Non-pigmented ciliary epithelial cell (primary cell): ENCODE measurements at places on chromosomes 2 and 18.

- DNase-seq: peak; percentile 5
Observed at GRCh38 chr18:60684843-60685513, 312.4 kb upstream of the MC4R start.

DNA sequence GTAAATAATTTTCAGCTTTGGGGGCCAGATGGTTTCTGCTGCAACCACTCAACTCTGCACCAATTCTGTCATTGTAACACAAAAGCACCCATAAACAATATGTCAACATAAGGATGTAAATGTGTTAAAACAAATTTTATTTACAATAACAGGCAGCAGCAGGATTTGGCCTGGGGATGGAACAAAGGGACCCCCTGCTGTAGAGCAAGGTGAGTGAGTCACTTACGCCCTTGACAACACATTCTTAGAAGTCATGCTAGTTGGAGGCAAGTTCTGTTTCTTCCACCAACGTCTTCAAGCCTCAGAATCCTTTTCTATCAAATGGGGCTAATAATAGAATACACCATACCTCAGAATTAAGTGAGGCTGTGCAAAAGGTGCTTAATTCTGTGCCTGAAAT, 610.2 kb upstream of the SYT4 start:
- DNase-seq: no peak

DNA sequence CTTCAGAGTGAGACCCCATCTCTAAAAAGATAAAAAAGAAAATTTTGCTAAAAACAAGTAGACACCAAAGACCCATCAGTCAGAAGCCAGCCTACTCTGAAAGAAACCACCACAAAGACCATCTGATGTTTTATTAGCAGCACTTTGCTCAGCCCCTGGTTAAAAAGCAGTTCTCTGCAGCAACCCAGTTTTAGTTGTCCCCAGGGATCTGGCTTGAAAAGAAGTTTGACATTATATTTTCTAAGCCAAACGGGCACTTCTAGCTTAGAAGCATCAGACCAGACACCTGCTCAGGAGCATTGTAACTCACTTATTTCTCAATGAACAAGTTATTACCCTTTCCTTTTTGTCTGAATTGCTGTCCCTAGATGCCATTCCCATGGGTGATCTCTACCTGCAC, 164.2 kb upstream of the ETAA1 start:
- DNase-seq: no peak

GRCh38 chr18:31610286-31611205, 18.9 kb downstream of the TTR start:
- no peak for DNase-seq

DNA sequence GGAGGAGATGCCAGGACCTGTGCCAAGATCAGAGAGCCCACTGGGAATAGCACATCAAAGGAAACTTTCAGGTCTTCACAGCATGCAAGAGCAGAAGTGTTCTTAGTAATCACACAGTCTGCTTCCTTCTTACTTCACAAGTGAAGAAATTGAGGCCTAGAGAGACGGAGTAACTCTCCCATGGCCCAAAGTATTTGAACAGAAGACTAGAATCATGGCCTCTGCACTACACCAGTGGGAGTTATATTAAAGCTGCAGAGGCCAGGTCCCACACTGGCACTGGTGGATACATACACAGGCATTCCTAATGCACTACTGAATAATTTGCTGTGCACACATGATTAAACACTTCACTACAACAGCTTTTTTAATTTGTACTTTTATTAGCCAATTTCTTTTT, 107.6 kb upstream of the RMP24 start:
- DNase-seq: no peak

DNA sequence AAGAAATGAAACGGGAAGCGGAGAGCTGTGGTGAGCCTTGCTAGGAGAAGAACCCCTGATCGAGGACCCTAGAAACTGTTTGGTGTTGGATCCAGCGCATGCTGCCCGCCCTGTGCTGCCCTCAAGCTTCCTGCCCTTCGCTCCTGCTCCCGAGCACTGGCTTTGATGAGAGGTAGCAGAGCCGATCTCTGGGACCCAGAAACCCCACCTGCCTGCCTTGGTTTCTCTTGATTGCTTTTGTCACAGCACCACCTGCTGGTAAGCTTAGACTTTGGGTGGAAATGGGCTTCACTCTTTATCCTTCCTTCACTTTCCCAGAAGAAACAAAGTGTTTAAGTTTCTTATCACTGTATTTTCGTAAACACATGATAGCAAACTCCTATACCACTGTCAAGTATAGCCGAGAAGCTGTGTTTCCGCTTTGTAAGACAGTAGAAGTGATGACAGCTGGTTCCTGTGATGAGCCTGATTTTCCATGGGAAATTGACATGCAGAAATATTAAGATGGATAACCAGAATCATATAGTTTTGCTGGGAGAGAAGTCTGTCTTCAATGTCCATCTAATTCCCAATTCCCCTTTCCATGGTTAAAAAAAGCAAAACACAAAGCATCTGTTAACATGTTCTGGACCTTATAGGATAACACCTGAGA, 267.4 kb downstream of the PHLPP1 start:
- no peak for DNase-seq

- no peak for DNase-seq
Observed at GRCh38 chr18:80107426-80107825, 1.6 kb upstream of the ADNP2 start.

- DNase-seq: no peak
Observed at GRCh38 chr2:207873794-207874193, 104.1 kb upstream of the FZD5 start.
